ENCODE measurements at places on chromosomes 2 and 18. TPM values are rescaled to one million over a fixed set of nuclear protein-coding genes. Genes with fewer than 3 reads are reported as not detected.

Gene BCL11A
- 15.3 TPM for polyA plus RNA-seq

GRCh38 chr2:187874786-187875185 is 320.6 kb upstream of the TFPI start:
- no peak for DNase-seq

DNA sequence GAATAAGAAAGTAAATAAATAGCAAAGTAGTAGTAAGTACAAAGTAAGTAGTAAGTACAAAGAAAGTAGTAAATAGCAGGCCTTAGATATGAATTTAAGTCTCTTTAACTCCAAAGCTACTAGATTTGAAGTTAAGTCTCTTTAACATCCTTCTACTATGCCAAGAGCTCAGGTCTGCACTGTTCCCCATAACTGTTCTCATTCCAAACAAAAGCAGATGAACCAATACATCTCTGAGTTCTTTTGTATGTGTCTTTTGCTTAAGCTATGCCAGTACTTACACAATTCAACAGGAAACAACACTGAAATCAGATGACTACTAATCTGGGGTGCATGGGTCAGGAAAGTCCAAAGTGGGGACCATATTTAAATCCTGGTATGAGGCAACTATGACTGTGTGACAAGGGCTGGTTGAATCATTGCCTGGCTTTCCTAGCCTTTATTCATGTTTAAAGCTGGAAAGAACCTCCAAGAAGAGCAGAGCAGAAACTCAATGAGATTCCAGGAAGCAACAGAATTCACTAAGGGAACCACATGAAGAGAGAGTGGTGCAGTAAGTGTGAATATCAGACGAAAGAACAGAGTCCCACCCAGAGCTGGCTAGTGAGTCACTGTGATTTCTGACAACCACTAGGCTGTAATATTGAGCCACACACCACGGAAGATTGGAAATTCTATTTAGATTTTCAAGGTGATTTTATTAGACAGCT is 51.0 kb upstream of the CYP26B1 start:
- no peak for DNase-seq

DNA sequence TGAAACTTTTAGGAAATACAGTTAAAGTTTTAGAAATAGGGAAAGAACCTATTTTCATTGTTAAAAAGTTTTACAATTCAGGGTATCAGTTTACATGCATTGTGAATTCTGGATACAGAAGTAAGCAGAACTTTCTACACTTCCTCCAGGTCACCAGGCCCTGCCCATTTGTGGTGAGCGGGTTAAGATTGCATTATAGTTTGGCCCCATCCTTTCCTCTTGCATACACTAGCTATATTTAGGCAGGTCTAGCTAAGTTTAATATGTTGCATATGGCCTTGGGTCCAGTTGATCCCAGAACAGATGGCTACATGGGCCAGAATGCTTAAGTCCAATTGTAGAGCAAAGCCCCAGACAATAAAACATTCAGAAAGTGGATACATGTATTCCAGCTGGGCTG is 4.8 kb downstream of the VWA3B start:
- no peak for DNase-seq

- DNase-seq: no peak
Observed at GRCh38 chr2:85015653-85016360, 44.8 kb downstream of the KCMF1 start.

Gene ONECUT2
- 0.06 TPM for polyA plus RNA-seq

DNA sequence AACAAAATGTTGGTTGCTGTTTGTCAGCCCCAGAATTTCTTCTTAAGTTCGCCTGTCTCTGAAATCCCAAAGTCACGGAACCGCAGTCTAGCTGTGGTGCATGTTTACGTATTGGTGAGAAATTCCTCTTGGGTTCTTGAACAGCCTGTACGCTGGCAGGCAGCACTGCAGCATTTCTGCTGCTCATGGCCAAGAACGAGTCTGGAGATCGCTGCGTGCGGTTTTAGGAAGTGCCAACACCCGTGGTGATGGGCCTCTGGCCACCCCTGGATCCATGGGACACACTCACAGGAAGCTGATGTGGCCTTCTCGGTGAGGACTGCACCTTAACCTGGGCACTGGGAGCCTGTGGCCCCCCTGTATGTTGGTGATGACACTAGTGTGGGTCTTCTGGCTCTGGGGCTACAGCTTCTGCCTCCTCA is 23.7 kb downstream of the ASB1 start:
- DNase-seq: no peak

DNA sequence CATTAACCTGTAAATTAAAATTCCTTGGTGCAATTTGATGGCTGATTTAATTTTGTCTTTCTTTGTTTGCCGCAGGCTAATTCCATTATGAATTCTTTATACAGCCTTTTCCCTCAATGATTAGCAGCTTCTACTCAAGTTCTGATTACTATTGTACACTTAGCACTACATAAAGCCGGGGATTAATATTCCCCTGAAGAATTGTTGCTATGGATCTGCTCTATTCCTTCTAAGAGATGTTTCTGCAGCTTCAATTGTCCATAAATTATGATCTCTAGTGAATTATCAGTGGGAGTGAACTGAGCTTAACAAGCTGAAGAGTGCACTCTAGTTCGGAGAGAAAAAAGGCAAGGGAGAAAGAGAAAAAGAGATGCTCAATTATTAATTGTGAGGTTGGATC is 433.7 kb upstream of the SPRED2 start:
- DNase-seq: no peak
